ENCODE measurements at places on chromosomes 13 and 19.

DNA sequence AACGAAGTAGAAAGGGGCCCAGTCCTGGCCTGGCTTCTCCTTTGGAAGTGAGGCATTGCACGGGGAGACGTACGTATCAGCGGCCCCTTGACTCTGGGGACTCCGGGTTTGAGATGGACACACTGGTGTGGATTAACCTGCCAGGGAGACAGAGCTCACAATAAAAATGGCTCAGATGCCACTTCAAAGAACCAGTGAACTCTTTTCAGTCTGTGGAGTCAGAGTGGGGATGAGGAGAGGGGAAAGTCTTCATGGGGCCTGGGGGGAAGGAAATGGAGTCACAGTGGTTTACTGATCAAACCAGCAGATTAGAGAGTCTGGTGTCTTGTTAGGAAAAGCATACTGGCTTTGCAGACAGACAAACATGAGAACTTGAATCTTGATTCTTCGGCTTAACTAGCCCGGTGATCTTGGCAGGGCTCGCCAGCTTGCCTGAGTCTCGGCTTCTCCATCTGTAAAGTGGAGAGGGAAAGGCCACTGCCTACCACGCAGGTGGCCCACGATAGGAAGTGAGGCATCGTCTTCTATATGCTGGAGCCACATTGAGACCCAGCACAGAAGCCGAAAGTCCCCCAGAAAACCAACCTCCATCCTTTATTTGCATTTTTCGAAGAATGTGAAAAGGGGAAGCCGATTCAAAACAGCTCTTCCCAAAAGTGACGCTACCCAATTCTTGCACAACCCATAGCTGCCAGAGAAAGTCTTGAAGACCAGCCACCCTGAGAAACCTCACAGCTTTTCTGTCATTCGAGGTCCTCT, at the start of gene FFAR1:
FFAR1 (plus strand) TSS at position 732 of the 759 bp plus-strand sequence. CDS start 3,650 bp downstream, outside the sequence.
- no peak for DNase-seq

- no peak for DNase-seq
Observed at GRCh38 chr19:50894478-50895356, 16.5 kb downstream of the KLK4 start.

GRCh38 chr13:62123409-62123808, 707.8 kb upstream of the PCDH20 start:
- DNase-seq = no peak

GRCh38 chr13:97018029-97018819, 23.9 kb upstream of the OXGR1 start:
- DNase-seq = peak; percentile 58

- DNase-seq = no peak
Observed at GRCh38 chr19:443005-443404, 17.8 kb downstream of the SHC2 start.

- DNase-seq = no peak
Observed at GRCh38 chr19:46406976-46407375, 6.4 kb downstream of the CCDC8 start.

- DNase-seq = no peak
Observed at GRCh38 chr13:41017159-41017558, 2.0 kb downstream of the ELF1 start.

DNA sequence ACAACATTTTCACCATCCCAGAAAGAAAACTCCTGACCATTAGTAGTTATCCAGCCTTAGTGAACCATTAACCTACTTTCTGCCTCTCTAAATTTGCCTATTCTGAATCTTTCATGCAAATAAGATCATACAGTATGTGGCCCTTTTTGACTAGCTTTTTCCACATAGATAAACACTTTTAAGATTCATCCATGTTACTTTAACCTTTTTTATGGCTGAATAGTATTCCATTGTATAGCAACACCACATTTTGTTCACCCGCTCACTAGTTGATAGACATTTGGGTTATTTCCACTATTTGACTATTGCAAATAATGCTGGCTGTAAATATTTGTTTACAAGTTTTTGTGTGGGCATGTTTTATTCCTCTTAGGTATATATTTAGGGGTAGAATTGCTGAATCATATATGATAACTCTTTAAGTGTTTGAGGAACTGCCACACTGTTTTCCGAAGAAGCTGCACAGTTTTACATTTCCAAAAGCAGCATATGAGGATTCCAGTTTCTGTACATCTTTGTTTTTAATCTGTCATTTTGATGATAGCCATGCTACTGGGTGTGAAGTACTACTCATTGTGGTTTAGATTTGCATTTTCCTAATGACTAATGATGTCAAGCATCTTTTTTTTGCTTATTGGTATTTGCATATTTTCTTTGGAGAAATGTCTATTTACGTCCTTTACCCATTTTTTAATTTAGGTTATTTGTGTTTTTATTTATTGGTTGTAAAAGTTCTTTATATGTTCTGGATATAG, 17.1 kb downstream of the COG6 start:
- no peak for DNase-seq

DNA sequence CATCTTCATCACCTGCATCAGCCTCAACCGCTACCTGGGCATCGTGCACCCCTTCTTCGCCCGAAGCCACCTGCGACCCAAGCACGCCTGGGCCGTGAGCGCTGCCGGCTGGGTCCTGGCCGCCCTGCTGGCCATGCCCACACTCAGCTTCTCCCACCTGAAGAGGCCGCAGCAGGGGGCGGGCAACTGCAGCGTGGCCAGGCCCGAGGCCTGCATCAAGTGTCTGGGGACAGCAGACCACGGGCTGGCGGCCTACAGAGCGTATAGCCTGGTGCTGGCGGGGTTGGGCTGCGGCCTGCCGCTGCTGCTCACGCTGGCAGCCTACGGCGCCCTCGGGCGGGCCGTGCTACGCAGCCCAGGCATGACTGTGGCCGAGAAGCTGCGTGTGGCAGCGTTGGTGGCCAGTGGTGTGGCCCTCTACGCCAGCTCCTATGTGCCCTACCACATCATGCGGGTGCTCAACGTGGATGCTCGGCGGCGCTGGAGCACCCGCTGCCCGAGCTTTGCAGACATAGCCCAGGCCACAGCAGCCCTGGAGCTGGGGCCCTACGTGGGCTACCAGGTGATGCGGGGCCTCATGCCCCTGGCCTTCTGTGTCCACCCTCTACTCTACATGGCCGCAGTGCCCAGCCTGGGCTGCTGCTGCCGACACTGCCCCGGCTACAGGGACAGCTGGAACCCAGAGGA, 2.6 kb downstream of the P2RY11 start:
- no peak for DNase-seq

GRCh38 chr19:11534538-11534937, 4.1 kb upstream of the CNN1 start:
- DNase-seq = no peak

DNA sequence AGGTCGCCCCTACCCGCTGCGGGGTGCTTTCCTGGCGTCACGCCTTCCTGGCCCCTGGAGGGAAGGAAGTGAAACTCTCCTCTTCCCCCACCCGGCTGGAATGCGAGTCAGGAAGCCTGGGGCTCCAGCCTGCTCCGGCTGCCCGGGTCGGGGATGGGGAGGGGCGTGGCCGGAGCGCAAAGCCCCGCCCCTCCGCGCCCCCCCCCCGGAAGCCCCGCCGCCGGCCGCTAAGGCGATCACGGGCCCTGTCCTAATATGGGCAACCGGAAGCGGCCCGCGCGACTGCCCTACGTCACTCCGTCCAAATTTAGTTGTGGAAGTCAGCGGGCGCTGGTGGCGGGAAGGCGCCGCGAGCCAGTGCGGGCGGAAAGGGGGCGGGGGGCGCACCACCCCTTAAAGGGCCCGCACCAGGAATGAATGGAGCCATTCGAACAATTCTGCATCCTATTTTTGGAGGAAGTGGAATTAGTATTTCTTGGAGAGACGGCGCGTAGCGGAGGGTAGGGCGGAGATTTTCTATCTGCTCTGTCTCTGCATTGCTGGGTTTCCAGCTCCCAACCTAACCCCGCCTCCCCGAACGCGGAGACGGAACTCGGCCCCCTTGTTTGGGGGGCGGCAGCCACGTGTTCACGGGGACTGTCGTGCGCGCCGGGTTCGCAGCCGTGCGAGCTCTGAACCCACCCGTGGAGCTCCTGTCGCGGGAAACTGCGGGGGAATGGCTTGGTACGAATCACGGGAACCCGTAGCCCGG, 1.6 kb downstream of the IER2 start:
- DNase-seq = peak; percentile 97

- DNase-seq = no peak
Observed at GRCh38 chr13:57946361-57946760, 314.8 kb downstream of the PCDH17 start.
